ENCODE measurements at places on chromosomes 3 and 15. TPM values are rescaled to one million over a fixed set of nuclear protein-coding genes. Genes with fewer than 3 reads are reported as not detected.

Gene RNF111
- polyA plus RNA-seq: 23.1 TPM

Gene GNB5
- polyA plus RNA-seq: 19.7 TPM

Gene CYP1A2
- polyA plus RNA-seq: 0.09 TPM

Gene PLA1A
- polyA plus RNA-seq: 0.16 TPM

Gene SCN11A
- 0.13 TPM for polyA plus RNA-seq

Gene COX5A
- 132 TPM for polyA plus RNA-seq

Gene CLSTN2
- polyA plus RNA-seq: not detected

Gene FRMD5
- 1.5 TPM for polyA plus RNA-seq

Gene CCDC80
- polyA plus RNA-seq: not detected

Gene ZNF445
- 5.3 TPM for polyA plus RNA-seq

Gene ALPK3
- 0.42 TPM for polyA plus RNA-seq

Gene LTF
- not detected for polyA plus RNA-seq

Gene SLC22A14
- not detected for polyA plus RNA-seq

Gene GNAT1
- not detected for polyA plus RNA-seq

Gene PCNP
- 44.1 TPM for polyA plus RNA-seq

Gene GHSR
- not detected for polyA plus RNA-seq

Gene GOLGA8J
- not detected for polyA plus RNA-seq

Gene IL20RB
- 0.32 TPM for polyA plus RNA-seq

Gene TM4SF1
- polyA plus RNA-seq: 1,359 TPM

Gene EFCC1
- 0.03 TPM for polyA plus RNA-seq

Gene CGNL1
- 6.2 TPM for polyA plus RNA-seq

Gene SOX14
- not detected for polyA plus RNA-seq

All from HepG2 (cell line).